ENCODE measurements at places on chromosomes 4 and X.

DNA sequence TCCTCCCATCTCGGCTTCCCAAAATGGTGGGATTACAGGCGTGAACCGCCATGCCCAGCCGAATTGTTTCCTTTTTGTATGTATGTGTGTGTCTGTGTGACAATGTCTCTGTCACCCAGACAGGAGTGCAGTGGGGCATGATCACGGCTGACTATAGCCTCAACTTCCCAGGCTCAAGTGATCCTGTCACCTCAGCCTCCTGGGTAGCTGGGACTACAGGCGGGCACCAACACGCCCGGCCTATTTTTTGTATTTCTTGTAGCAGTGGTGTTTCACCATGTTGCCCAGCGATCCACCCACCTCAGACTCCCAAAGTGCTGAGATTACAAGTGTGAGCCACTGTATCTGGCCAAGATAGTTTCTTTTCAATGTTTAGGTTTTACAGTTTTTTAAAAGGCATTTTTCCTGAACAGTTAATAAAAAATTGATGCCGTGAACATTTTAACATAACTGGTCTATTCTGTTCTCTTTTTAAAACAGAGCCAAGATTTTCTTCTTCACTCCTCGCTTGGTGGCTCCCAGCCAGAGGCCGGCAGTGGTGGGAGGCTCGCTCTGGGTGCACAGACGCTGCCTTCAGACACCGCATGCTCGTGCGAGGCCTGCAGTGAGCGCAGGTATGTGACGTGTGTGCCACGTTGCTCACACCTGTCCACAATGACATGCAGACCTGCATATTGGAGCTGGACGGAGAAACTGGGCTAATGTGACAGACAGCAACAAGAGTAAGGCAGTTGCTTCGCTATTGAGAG lies 88.5 kb downstream of the FAM193A start:
- no peak for DNase-seq

GRCh38 chrX:12977761-12978204 lies 2.9 kb downstream of the TMSB4X start:
- DNase-seq: no peak

GRCh38 chr4:153748378-153748777 lies 11.4 kb downstream of the RNF175 start:
- no peak for DNase-seq

DNA sequence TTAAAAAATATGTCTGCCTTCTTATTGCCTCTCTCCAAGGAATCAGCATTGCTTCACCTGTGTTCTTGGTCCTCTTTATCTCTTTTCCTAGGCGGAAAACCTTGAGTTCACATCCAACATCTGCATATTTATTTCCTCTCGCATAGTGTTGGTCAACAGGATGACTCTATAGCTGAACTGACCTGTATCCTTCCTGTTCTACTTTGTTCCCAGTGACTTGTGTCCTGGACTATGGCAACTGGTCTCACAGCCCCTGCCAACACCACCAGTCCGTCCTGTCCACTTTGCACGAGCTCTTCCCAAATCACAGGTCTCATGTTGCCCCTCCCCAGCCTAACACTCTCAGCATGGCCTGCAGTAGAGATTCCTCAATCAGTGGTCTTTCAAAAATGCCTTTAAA lies 2.0 kb downstream of the DIPK2B start:
- no peak for DNase-seq

DNA sequence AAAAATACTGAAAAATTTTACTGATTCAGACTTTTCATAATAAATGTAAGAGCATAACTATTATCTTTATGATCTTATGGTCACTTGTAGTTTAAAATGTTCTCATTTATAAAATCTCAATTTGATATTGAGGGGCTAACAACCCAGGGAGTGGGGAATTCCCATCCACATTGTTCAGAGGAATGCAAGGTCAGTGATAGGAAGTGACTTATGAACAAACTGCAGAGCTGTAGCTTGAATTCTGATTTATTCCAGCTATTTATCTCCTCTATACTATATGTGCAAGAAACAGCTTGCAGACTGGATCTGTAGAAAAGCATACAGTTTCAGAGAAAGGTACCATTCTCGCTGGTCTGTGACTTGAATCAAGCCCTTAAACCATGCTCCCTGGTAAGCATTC lies 61.6 kb downstream of the SEC24D start:
- no peak for DNase-seq
